Effector memory CD4-positive, alpha-beta T cell (primary cell): ENCODE measurements at places on chromosomes 12 and 14.

- no peak for DNase-seq
Observed at GRCh38 chr14:95151561-95151960, 5.8 kb downstream of the DICER1 start.

DNA sequence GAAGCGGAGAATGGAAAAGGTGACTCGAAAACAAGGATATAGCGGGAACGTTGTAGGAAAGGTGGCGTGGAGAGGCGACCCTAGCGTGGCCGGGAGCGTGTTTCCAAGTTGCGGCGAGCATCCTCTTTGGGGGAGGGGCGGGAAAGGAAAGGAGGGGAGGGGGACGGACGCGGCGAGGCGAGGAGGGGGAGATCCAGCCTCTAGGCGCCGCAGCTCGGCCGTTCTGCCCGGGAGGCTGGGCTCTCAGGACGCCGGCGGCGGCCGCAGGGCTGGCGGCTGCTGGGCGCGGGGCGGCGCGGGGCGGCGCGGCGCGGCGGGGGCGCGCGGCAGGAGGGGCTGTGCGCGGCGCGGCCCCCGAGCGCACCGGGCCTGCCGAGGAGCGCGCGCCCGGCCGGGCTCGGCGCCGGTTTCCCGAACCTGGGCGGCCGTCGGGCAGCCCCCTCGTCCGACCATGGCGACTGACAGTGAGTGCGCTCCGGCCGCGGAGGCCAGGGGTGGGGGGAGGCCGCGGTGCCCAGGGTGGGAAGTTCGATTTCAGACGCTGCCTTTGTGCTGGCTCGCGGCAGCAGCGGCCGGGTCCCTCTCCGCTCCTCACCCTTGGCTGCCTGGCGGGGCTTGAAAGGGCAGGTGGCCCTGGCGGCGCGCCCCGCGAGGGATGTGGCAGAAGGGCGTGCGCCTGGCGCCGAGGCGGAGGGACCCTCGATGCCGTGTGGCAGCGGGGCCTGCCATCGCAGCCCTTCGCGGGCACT is 50.3 kb downstream of the SNAPC1 start:
- no peak for DNase-seq

DNA sequence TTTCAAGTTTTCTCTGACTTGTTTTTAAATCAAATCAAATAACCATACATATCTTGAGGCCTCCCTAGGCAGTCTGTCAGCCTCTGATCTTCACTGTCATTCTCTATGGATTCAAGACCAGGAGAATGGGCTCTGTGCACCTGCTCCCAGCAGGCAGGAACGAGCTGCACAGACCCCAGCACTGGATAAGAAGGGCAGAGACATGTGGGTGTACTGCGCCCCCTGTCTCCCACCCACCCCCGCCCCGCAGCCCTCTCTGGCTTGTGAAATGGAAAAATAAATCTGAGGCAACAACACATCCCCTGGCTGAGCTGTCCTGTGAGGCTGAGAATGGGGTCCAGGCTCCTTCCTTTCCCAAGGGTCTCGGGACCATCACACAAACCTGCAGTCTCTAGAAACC is 26.3 kb downstream of the CLMN start:
- DNase-seq, result no peak

DNA sequence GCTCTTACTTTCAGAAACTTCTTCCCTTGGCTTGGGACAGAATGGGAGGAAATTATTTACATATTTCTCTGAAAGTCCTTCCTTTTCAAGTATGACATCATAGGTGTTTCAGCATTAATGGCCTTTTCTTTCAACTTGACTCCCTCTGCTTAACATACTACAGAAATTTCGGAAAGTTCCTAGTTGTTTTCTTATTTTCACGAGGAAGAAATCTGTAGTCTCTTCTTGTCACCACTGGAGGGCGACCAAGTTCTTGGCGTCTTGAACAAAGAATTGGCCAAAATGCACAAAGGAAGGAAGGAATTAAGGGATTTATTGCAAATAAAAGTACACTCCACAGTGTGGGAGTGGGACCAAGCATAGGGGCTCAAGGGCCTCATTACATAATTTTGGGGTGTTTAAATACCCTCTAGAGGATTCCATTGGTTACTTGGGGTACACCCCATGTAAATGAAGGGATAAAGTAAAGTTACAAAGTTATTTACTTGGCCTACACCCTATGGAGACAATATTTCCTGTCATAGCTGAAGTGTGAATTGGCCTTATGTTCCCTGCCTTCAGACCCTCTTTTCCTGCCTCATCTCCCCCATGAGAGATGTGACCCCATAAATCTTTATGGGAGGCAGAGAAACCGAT is 70.4 kb downstream of the RPL10L start:
- DNase-seq, result no peak

DNA sequence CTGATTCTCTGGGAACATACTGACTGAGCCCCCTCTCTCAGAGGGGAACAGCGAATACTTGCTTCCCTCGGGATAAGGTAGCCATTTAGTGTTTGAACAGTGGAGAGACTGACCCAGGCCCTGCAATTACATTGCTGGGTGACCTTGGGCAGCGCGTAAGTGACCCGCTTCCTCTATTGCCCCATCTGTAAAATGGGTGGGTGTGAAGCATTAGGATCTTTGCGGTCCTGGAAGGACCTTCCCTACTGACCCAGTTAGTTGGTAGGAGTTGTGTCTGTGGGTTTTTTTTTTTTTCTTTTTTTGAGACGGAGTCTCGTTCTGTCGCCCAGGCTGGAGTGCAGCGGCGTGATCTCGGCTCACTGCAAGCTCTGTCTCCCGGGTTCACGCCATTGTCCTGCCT is 1.2 kb upstream of the KMT5A start:
- no peak for DNase-seq

DNA sequence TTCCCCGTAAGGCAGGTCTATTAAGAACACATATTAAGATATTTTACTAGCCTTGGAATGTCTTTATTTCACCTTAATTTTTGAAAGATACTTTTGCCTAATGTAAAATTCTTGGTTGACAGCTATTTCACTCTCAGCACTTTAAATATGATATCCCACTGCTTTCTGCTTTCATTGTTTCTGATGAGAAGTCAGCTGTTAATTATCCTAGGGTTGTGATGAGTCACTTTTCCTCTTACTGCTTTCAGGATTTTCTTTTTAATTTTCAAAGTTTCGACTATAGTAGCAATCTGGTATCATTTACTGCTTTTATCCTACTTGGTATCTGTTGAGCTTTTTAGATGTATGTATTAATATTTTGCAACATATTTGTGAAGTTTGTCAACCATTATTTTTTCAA is 578.9 kb upstream of the ATP2B1 start:
- no peak for DNase-seq

- DNase-seq, result no peak
Observed at GRCh38 chr14:105330491-105330895, 15.9 kb downstream of the PACS2 start.

- no peak for DNase-seq
Observed at GRCh38 chr12:119959435-119959834, 29.6 kb upstream of the BICDL1 start.

GRCh38 chr14:23173796-23174195 is 9.7 kb downstream of the SLC7A8 start:
- DNase-seq, result no peak

DNA sequence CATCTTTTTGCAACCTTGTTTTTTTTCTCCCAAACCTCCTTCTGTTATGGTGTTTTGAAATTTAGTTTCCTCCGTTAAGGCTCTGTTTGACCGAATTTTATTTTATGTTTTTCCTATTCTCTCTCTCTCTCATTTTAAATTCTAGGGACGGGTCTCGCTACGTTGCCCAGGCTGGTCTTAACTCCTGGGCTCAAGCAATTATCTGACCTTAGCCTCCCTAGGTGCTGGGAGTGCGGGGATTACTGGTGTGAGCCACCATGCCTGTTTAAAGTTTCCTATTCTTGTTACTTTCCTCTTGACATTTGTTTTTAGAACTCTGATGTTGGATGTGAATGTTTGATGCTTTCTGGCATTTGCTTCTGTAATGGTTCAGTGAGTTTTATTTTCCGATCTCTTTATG is 1.0 kb downstream of the ZC3H14 start:
- DNase-seq, result no peak

DNA sequence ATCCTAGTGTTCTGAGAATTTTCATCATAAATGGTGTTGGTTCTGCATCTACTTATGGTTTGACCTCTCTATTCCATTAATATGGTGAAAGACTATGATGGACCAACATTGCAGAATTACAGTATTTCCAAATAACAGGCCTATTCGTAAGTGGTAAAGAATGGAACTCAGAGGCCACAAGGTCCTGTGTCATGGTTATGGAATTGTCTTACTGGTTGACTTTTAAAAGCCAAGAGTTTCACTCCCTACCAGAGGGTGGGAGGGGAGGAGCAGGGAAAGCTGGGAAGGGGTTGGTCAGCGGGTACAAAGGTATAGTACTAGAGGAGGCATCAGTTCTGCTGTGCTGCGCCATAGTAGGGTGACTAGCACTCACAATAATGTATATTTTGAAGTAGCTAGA is 153.4 kb downstream of the TMEM132D start:
- DNase-seq, result no peak

GRCh38 chr12:131348231-131348630 is 362.7 kb upstream of the SFSWAP start:
- no peak for DNase-seq

GRCh38 chr12:110592078-110592477 is 9.0 kb upstream of the PPTC7 start:
- no peak for DNase-seq

DNA sequence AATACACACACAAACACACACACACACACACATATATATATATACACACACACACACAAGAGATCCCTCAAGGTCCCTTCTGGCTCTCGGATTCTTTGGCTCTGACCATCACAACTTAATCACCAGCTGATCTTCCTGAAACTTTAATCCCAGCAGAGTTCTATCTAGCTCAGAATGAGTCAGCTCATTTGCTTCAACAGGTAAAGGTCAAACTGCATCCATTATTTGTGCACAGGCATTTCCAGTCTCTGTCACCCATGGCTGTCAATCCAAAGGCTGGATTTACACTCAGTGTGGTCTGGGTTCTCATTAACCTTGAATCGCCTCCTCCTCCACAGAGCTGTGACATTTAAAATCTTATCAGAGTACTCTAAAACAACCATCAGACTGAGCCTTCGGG is 113.3 kb upstream of the TMPO start:
- no peak for DNase-seq
